ENCODE measurements at places on chromosomes 11 and 22.

GRCh38 chr11:66061268-66061667, 8.8 kb upstream of the PACS1 start:
- DNase-seq: no peak

- no peak for DNase-seq
These were observed 279.4 kb downstream of the LARGE1 start for GRCh38 chr22:33640900-33641299.

- DNase-seq: no peak
These were observed 16.7 kb downstream of the OR4C3 start for GRCh38 chr11:48341466-48341865.

- DNase-seq: no peak
These were observed 1350.5 kb downstream of the BRD1 start for GRCh38 chr22:48477031-48477721.

DNA sequence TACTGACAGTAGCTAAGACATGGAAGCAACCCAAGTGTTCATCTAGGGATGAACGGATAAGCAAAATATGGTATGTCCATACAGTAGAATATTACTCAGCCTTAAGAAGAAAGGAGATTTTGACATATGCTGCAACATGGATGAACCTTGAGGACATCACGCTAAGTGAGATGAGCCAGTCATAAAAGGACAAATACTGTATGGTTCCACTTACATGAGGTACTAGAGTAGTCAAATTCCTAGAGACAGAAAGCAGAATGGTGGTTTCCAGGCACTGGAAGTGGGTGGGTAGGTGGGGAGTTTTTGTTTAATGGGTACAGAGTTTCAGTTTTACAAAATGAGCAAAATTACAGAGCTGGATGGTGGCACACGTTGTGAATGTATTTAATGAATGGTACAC, 18.1 kb downstream of the CHST1 start:
- no peak for DNase-seq

DNA sequence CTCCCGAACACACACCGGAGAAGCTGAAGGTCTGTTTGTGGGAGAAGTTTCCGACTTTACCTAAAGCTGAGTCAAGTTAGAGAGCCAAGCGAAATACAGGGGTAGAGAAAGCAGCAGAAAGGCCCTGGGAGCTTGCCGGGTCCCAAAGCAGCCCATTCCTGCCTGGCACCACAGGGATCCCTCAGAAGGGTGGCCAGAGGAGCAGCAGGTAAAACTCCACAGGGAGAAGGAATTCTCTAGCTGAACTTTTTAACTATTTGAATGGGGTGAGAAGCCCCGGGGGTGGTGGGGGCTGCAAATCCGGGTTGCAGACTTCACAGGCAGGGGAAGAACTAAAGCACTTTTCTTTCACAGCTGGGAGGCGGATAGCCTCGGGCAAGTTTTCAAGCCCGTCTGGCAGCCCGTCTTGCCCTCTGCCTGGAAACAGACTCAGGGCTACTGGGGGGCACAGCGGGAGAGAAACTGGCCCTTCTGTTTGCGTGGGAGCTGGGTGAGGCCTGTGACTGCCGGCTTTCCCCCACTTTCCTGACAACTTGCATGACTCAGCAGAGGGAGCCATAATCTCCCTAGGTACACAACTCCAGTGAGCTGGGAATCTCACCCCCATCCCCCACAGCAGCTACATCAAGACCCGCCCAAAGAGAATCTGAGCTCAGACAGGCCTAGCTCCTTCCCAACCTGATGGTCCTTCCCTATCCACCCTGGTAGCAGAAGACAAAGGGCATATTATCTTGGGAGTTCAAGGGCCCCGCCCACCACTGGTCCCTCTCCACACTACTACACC, 311.0 kb downstream of the SBF2 start:
- no peak for DNase-seq

- DNase-seq: no peak
These were observed 39.6 kb downstream of the LIF start for GRCh38 chr22:30206944-30207343.

DNA sequence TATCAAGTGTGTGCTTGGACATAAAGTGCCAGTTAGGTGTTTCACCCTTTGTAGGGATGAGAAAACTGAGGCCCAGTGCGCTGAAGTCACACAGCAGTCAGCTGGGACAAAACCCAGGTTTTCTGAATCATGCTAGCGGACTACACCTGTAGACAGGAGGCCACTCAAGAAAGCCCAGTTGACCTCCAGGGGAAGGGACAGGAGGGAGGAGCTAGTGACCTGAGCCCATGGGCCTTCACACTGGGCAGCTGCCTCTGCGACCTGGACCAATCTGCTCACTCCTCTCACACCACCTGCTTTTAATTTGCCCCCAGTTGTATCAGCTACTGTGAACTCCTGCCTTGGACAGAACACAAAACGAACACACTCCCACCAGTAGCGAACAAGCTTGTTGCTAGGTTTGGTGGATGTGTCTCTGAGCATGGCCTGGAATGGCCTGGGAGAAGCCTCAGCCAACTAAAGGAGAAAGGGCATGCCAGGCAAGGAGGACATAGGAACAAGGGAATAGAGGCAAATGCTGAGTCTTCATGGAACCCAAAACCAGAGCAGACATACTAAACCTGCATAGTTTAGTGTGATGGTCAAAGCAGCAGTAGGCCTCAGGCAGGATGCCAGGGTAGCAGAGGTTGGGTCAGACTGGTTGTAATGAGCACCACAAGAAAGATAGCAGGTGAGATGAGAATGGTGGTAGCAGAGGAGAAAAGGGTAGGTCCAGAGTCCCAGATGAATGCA, 7.2 kb downstream of the LMO1 start:
- no peak for DNase-seq

- DNase-seq: no peak
These were observed 63.3 kb upstream of the PHF21B start for GRCh38 chr22:45073064-45073463.

GRCh38 chr11:10898003-10898762, 40.3 kb upstream of the ZBED5 start:
- no peak for DNase-seq

- no peak for DNase-seq
These were observed 62.2 kb downstream of the FAM181B start for GRCh38 chr11:82671451-82671850.

- DNase-seq: no peak
These were observed 27.2 kb upstream of the GAB4 start for GRCh38 chr22:17035246-17035645.

- DNase-seq: no peak
These were observed 122.6 kb downstream of the APOL5 start for GRCh38 chr22:35840302-35840739.

GRCh38 chr11:14821031-14821430, 71.0 kb downstream of the CYP2R1 start:
- DNase-seq: no peak

DNA sequence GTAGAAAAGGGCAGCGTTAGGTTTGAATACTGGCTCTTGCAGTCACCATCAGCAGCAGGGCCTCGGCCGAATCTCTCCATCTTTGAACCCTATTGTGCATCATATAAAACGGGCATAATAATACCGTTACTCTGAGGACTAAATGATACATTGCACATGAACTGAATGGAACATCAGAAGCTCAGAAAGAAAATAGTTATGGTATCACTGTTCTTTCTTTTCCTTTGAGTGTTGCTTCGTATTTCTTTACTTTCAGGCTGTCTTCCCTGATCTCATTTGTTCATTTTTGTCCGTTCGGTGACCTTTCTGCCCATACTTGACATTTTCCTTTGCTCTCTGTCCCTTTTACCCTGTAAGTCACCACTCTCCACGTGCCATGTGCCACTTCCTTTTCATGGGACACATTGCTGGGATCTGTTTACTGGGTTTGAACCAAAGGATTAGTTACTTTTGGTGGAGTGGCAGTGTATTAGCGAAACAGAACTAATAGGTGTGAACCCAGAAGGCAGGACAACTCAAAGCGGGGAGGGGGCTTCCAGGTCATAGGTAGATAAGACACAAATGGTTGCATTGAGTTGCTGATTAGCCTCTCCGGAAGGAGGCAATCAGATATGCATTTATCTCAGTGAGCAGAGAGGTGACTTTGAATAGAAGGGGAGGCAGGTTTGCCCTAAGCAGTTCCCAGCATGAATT, 717 bp upstream of the ZNF202 start:
- DNase-seq: no peak

- DNase-seq: no peak
These were observed 15.1 kb downstream of the PITPNB start for GRCh38 chr22:27903805-27904473.

- DNase-seq: no peak
These were observed 26.3 kb downstream of the APLNR start for GRCh38 chr11:57210781-57211180.

DNA sequence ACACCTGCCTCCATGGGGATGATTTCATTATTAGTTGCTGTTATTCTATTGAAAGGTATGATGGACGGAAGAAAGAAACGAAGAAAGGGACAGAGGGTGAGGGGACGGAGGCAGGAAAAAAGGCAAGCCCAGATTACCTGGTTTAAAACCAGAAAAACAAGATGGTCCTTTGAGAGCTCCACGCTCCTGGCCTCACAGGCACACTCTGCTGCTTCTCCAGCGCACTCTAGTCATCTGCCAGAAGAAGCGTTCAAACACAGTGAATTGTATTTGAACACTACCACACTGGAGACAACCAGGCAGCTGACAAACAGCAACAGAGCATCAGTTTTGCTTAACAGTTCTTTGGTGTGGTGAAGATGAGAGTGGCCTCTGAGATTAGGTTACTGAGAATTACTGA, 216.9 kb downstream of the CADM1 start:
- no peak for DNase-seq

- no peak for DNase-seq
These were observed 134.2 kb upstream of the CARD18 start for GRCh38 chr11:105273660-105274280.

GRCh38 chr11:76680518-76681425, 10.2 kb upstream of the LRRC32 start:
- peak; percentile 41 for DNase-seq

- DNase-seq: no peak
These were observed 26.3 kb upstream of the GNB1L start for GRCh38 chr22:19880786-19881569.

DNA sequence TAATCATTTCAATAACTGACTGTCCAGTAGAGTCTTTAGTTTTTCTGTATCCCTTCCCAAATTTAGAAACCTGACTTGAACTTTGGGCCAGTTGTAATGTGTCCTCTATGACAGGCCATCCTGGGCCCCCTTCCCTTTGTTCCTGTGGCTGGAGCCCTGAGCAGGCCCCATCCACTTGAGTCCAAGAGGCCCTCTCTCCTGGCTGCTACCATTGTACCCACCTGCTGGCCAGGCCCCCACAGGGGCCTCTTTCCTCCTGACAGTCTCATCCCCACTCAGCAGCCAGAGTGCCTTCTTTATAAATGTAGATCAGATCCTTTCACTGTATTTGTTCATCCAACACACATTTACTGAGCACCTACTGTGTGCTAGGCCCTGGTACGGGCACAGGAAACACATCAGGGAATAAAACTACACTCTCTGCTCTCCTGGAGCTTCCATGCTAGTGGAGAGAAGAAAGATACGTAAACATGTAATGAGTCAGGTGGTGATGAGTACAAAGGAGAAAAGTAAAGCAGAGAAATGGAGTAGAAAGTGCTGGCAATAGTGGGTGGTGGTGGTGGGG, 2.7 kb upstream of the LRP5 start:
- DNase-seq: no peak

DNA sequence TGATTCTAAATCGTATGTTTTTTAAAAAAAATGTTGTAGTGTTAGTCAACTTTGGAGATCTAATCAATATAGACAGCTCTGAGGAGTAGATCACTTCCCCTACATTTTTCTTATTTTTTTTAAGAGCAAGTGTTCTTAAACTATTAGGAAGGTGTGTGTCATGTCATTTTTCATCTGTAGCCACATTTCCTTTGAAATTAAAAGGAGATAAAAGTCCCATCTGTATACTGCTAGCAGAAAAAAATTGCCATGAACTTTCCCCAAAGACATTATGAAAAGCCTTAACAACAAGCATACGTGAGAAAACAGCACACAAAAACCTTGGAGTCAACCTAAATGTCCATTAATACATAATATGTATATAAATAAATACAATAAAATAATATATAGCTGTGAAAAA, 286.6 kb downstream of the ETS1 start:
- DNase-seq: no peak

GRCh38 chr11:3830730-3831129, 10.0 kb downstream of the RHOG start:
- no peak for DNase-seq

DNA sequence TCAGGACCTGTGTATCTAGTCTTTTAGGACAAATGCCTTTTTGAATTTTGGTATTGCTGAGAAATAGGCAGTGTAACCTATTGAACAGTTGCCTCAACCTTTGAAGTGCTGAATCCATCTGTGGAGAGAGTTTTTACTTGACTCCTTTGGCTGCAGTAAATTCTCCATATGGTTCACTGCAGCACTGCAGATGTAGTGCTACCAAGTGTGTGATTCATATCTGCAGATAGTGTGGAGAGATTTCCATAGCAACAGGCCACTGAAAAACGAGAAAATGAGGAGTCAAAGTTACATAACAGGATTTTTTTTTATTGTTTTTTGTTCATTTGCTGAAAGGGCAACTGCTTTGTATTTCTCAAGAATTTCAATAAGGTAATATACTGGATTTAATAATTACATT, 356.1 kb downstream of the RAB38 start:
- DNase-seq: no peak

DNA sequence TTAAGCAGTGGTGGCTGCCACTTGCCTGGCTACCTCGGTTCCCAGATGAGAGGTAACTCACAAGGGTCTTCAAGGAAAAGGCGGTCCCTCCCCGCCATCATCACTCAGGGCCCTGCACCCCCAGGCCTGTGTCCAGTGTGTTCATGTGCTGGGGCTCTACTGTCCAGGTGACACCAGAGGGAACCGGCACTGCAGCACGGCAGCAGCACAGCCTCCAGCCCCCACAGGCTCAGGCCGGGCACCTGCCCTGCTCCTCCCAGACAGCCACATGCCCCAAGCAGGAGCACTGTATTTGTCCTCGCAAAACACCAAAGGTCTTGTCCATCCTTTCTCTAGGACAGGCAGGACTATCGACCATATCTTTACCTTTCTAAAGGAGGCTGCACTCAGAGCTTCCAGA, 982.1 kb downstream of the NTM start:
- no peak for DNase-seq

GRCh38 chr11:9138612-9139579, 47.5 kb upstream of the SCUBE2 start:
- no peak for DNase-seq

GRCh38 chr11:121024989-121025388, 1.1 kb downstream of the TBCEL start:
- DNase-seq: no peak

DNA sequence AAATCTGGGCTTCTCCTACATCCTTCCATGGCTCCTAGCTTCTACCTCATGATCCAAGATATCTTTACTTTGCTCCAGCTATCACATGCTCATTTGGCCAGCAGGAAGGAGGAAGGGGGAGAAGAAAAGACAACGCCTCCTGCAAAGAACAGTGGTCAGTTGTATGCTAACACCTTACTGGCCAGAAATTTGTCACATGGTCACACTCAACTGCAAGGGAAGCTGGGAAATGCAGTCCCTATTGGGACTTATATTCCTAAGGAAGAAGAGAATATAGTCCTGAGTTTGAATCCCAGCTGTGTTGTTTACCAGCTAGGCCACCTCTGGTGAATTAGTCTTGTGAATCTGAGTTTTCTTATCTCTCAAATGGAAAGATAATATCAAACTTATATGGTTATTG, 272.0 kb downstream of the BLID start:
- no peak for DNase-seq

GRCh38 chr11:66281001-66281400, 3.0 kb downstream of the CNIH2 start:
- no peak for DNase-seq

Measured in T-helper 9 cell (primary cell).